ENCODE measurements at places on chromosomes 1 and 21. TPM values are rescaled to one million over a fixed set of nuclear protein-coding genes. Genes with fewer than 3 reads are reported as not detected.

DNA sequence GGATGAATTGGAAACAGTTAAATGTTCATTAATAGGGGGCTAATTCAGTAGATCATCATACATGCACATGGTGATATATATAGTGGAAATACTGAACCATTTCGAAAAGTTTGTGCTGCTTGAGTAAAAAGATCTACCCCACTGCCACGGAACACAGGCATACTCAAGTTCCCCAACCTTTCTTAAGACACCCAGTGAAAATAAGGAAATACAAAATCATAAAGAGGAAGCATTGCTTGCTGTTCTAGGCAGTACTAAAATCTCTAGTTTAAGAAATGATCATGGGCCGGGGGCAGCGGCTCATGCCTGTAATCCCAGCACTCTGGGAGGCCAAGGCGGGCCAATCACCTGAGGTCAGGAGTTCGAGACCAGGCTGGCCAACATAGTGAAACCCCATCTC lies 37.6 kb upstream of the KIRREL1 start:
- peaks cover 7% of the 10 kb centered on the region for H3K27me3 ChIP-seq
- peak; percentile 32 for DNase-seq
- H3K4me3 ChIP-seq = no peak overlapping the region
- H3K36me3 ChIP-seq = no peaks in the 10 kb centered on the region
- no peak overlapping the region for H3K27ac ChIP-seq
- no peaks in the 10 kb centered on the region for H3K4me1 ChIP-seq

LCE2C gene
- not detected for total RNA-seq

- no peaks in the 10 kb centered on the region for H3K4me1 ChIP-seq
- no peaks in the 10 kb centered on the region for H3K36me3 ChIP-seq
- no peak overlapping the region for H3K27ac ChIP-seq
- no peak for DNase-seq
- H3K4me3 ChIP-seq = no peak overlapping the region
- peaks cover 2% of the 10 kb centered on the region for H3K27me3 ChIP-seq
These were observed 6.9 kb upstream of the SLC35F3 start for GRCh38 chr1:233897325-233898162.

NPPA gene
- 0.93 TPM for total RNA-seq

TMEM50A gene
- total RNA-seq = 39.2 TPM

FAM72B gene
- 1.5 TPM for total RNA-seq

- H3K36me3 ChIP-seq = no peaks in the 10 kb centered on the region
- DNase-seq = no peak
- H3K4me3 ChIP-seq = no peak overlapping the region
- no peaks in the 10 kb centered on the region for H3K27me3 ChIP-seq
- H3K4me1 ChIP-seq = peaks cover 4% of the 10 kb centered on the region
These were observed 15.7 kb downstream of the ZFYVE9 start for GRCh38 chr1:52157582-52157981.

DNA sequence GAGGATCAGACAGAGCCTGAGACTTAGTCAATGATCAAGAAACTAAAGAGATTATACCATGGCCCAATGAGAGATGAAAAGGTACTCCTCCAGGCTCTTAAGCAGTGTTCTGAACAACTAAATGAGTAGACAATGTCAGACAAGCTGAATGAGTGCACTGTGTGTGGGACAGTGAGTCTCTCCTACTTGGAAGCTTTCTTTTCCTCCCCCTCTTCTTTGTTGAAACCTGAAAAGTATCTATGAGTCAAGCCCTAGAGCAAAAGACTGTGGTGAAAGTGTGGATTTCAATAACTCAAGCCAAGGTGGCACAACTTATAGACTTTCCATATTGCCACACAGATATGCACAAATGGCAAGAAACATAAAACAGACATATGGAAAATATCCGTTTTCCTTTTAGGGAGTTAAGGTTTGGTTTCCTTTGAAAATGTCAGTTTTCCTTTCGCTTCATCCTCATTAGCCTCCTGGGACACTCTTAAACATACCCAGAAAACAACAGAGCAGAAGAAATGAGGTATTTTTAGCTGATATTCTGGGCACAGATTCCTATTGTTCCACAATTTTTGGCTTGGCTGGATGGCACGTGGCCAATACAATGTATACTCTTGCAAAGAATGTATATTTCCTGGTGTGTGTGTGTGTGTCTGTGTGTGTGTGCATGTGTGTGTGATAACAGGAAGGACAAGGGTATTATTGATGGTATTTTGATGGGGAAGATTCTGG lies 96.6 kb downstream of the LMX1A start:
- H3K4me3 ChIP-seq = no peak overlapping the region
- no peaks in the 10 kb centered on the region for H3K27me3 ChIP-seq
- no peaks in the 10 kb centered on the region for H3K36me3 ChIP-seq
- H3K4me1 ChIP-seq = peaks cover 11% of the 10 kb centered on the region
- H3K27ac ChIP-seq = no peak overlapping the region

SYPL2 gene
- total RNA-seq = 57.3 TPM

GMEB1 gene
- total RNA-seq = 5.9 TPM

DNA sequence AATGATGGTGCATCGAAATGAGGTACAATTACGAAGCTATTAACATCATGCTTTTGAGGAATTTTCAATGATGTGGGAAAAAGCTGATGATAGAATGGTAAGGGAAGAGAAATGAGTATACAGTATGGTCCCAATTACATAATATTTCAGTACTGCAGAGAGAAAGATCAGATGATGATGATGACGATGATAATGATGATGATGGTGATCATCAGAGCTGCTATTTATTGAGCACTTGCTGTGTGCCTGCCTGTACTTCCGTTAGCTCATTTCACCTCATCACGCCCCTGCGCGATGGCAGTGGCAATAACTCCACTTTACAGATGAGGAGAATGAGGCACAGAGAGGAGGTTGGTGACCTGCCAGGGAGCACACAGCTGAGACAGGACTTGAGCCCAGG lies 620.8 kb downstream of the MATN1 start:
- H3K27ac ChIP-seq = no peak overlapping the region
- peaks cover 19% of the 10 kb centered on the region for H3K27me3 ChIP-seq
- H3K36me3 ChIP-seq = no peaks in the 10 kb centered on the region
- no peak for DNase-seq
- no peak overlapping the region for H3K4me3 ChIP-seq

DNA sequence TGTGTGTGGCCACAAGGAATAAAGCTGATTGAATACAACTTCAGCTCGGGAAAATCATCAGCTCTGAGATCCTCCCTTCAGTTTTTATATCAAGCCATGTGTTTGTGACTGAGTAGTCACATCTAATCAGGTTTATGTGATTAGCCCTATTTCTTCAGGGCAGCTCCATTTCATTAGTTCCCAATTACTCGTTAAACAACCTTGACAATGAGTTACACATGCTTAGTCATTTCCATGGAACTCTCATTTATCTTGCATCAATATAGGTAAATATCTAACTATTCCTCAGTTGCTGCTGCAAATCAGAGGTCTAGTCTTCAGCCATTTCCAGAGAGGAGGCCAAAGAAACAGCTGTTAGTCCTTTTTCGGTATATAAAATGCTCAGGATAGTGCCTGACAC lies 16.3 kb downstream of the CRB1 start:
- no peaks in the 10 kb centered on the region for H3K27me3 ChIP-seq
- no peak overlapping the region for H3K4me3 ChIP-seq
- no peaks in the 10 kb centered on the region for H3K36me3 ChIP-seq
- no peak overlapping the region for H3K27ac ChIP-seq
- H3K4me1 ChIP-seq = no peaks in the 10 kb centered on the region

GRCh38 chr1:235834620-235835019 lies 32.1 kb downstream of the LYST start:
- no peak overlapping the region for H3K4me3 ChIP-seq
- H3K4me1 ChIP-seq = no peaks in the 10 kb centered on the region
- H3K27ac ChIP-seq = no peak overlapping the region
- no peaks in the 10 kb centered on the region for H3K27me3 ChIP-seq
- DNase-seq = no peak

DNA sequence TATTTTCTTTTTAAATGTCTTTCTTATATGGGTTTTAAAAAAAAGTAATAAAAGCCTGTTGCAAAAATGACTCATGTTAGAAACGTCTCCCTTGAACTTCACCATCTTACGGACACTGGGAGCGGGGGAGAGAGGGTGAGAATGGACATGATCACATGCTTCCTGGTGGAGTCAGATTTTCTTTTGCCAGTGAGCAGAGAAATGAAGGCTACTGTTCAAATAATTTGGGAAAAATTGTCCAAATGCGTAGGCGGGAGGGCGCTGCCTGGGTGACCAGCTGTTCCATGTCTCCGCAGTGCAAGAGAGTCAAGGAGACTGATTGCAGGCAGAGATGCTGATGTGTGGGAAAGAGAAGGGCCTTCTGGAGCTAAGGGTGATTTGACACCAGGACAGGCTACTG lies 23.1 kb downstream of the EIF2D start:
- peak; percentile 46 for DNase-seq
- H3K4me1 ChIP-seq = peaks cover 6% of the 10 kb centered on the region
- H3K27me3 ChIP-seq = no peaks in the 10 kb centered on the region

All from muscle of leg (tissue), 16 donors.